ENCODE measurements at places on chromosomes 1 and 21.
A peak's percentile ranks its signal among the peaks of the same experiment; 100 is the strongest.

DNA sequence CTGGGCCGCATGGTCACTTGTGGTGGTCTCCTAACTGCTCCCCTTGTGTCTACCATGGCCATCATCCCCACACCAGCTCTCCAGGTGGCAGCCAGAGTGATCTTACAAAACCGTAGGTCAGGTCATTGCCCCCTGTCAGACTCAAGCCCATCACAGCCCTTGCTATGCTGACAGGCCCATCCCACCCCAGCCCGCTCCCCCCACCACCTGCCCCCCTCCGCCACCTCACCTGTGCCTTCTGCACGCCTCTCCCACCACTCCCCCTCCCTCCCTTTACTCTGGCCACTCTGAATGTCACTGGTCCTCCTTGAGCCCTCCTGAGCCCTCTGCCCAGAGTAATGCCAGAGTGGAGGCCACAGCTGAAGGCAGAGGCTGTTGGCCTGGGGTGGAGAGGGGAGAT, 28.5 kb downstream of the TEX35 start:
- DNase-seq, result no peak

- no peak for DNase-seq
Measured at GRCh38 chr1:69987881-69988280, 217.5 kb downstream of the LRRC40 start.

DNA sequence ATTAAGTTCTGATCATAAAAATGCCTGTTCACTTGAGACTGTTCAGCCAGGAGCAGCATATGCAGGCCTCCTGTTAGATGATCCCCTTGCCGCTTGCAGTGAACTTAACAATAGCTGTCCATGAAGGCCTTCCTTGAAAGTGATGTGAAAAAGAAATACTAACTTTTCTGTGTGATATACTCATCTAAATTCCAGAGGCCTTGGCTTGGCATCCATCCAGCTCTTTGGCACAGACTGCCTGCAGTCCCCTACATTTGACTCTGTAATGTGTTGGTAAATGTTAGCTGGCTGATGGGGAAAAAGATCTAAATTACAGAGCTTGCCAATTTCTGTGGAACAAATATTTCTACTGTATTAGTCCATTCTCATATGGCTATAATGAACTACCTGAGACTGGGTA, 73.7 kb downstream of the KCNK2 start:
- DNase-seq, result no peak

GRCh38 chr1:240338837-240339236, 247.2 kb downstream of the FMN2 start:
- DNase-seq, result no peak

- no peak for DNase-seq
Measured at GRCh38 chr1:173555651-173556305, 47.1 kb downstream of the SLC9C2 start.

- DNase-seq, result peak; percentile 53
Measured at GRCh38 chr1:44036409-44037139, 5.3 kb upstream of the SLC6A9 start.

- DNase-seq, result peak; percentile 29
Measured at GRCh38 chr1:40951943-40952743, 27.4 kb upstream of the CTPS1 start.

All from T-cell (primary cell).